NCI-H2227 treated with DMSO at 0.1 percent for 48 hours (cell line): ENCODE measurements at places on chromosomes 5 and 9.

GRCh38 chr5:27129926-27130325, 91.5 kb upstream of the CDH9 start:
- DNase-seq, result no peak

- DNase-seq, result no peak
Observed at GRCh38 chr5:10756549-10756948, 4.5 kb downstream of the DAP start.

DNA sequence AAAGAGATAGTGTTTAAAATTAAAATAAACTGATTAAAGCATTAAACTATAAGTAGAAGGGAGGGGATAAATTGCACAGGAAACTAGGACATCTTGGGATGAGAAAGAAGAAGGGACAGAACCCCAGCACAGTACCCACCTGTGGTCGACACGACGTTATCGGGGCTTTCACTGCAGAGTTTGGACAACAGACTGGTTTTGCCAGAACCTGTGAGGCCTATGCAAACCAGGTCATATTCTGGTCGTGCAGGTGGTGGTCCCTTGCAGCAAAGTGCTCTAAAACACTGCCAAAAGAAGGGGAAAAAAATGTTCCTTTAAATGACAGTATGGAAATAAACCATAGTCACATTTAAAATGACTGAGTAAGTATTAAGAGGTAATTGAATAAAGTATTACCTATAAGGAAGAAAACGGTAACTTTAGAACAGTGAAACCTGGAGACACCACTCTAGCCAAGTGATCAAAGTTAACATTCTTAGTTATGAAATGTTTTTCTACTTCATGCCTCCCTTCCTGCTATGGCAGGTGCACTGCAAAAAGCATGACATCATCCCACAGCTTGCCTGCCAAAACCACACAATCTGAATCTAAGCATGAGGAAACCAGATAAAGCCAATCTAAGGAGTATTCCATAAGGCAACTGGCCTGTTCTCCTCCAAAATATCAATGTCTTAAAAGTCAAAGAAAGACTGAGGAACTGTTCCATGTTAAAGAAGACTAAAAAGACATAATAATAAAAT, 138.6 kb downstream of the ARL15 start:
- no peak for DNase-seq

DNA sequence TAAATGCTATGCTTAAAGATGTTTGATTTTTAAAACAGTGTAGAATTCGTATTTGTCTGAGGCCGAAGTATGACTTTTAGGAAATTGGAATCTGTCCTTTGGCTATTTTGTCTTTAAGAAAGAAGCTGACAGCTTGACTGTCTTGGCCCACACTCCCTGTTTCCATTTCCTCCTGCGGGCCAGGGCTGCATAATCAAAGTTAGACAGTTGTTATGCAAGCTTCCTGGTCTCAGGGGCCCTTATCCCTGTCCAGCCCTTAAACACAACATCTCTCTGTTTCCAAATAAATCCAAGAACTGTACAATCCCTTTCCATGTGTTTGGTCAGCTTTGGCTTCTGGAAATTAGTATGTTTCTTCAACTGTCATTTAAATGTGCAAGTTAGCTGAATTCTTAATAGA, 54.6 kb upstream of the ECM2 start:
- no peak for DNase-seq

GRCh38 chr5:175785681-175786080, 85.7 kb upstream of the CPLX2 start:
- no peak for DNase-seq

GRCh38 chr9:33414268-33414667, 11.9 kb upstream of the AQP7 start:
- DNase-seq, result no peak

- no peak for DNase-seq
Observed at GRCh38 chr5:74877624-74878304, 11.6 kb upstream of the FAM169A start.

DNA sequence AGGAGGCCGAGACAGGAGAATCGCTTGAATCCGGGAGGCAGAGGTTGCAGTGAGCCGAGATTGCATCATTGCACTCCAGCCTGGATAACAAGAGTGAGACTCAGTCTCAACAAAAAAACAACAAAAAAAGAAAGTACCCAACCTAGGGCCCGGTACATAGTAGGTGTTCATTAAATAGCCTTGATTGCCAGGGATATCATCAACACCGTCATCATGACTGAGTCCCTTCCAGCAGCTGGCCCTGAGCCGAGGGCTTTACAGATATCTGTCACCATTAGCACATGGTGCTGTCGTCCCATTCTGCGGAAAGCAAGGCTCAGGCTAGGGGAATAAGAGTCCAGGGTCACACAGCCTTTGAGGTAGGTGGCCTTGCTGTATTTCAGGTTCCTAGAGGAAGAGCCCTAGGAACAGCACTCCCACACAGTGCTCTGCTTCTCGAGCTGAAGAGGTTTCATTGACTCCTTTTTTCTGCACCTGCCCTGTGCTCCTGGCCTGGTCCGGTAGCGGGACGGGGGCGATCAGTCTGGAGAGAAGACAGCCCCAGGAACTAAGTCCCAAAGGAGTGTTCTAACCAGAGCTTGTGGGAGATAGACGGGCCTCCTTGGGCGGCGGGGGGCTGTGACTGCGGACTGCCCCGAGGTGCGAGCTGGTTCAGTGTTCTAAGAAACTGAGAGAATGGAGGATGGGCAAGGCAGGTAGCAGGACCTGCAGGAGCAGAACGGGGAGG, 48.2 kb downstream of the CXXC5 start:
- DNase-seq, result no peak

DNA sequence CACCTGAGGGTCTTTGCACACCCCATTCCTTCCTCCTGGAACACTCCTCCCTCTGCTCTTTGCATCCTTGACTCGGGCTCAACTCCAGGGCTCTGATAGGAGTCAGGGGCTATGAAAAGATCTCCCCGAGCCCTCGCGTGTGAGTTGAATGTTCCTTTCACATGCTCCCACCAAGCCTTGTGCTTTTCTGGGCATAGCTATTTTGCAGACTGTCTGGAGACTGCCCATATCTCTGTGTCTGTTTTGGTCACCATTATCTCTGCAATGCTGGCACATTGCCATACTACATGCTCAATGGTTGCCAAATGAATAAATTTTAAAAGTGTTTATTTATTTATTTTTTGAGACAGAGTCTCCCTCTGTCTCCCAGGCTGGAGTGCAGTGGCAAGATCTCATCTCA, 56.9 kb upstream of the PLPP1 start:
- DNase-seq, result no peak
